ENCODE measurements at places on chromosomes 7 and 10.

DNA sequence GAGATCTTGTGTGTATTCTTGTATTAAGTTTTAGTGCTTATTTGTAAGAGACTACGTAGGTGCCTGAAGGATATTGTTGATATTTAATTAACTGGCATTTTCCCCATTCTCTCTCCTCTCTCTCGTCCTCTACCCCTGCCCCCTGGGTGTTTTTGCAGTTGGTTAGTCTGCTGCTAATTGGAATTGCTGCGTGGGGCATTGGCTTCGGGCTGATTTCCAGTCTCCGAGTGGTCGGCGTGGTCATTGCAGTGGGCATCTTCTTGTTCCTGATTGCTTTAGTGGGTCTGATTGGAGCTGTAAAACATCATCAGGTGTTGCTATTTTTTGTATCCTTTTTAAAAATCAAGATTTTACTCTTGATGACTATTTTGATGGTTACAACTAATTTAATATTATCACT, 22.5 kb downstream of the TSPAN13 start:
- DNase-seq, result no peak

GRCh38 chr7:115226410-115226809, 304.5 kb downstream of the MDFIC start:
- DNase-seq, result no peak

DNA sequence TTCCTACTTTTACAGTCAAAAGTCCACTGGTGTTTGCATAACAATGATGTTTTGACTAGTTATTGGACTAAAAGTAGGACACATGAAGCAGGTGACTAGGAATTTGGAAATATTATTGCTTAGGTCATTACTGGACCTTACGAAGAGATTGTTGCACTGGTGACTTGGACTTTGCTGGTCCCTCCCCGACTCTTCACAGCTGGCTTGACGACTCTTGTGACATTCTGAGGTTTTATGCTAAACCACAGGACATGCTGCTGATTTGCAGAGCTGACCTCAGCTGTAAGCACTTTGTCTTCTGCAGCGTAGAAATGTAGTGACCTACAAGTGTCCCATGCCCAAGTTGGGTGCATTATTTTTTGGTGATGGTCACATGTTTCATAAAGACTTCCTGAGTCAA, 21.9 kb downstream of the PCBD1 start:
- DNase-seq, result no peak

DNA sequence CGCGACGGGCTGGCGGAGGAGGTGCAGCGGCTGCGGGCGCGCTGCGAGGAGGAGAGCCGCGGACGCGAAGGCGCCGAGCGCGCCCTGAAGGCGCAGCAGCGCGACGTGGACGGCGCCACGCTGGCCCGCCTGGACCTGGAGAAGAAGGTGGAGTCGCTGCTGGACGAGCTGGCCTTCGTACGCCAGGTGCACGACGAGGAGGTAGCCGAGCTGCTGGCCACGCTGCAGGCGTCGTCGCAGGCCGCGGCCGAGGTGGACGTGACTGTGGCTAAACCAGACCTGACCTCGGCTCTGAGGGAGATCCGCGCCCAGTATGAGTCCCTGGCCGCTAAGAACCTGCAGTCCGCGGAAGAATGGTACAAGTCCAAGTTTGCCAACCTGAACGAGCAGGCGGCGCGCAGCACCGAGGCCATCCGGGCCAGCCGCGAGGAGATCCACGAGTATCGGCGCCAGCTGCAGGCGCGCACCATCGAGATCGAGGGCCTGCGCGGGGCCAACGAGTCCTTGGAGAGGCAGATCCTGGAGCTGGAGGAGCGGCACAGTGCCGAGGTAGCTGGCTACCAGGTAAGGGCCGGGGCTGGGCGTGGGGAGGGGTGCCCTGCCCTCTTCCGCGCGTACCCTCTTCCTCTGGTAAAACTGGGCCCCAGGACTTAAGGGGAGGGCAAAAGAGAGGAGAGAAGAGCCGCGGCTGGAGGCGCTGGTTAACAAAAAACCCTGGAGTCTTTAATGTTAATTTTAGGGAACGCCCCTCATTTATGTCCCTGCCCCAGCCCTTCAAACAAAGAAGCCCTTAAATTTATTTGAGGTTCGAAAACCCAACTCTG, 987 bp downstream of the INA start:
- DNase-seq, result no peak

- DNase-seq, result no peak
Observed at GRCh38 chr10:65273115-65273514, 1652.7 kb upstream of the LRRTM3 start.

- no peak for DNase-seq
Observed at GRCh38 chr7:3537210-3537875, 236.3 kb downstream of the SDK1 start.

GRCh38 chr10:75828413-75828812, 397.0 kb downstream of the LRMDA start:
- DNase-seq, result no peak

- DNase-seq, result no peak
Observed at GRCh38 chr7:152335900-152336571, 99.8 kb downstream of the KMT2C start.

DNA sequence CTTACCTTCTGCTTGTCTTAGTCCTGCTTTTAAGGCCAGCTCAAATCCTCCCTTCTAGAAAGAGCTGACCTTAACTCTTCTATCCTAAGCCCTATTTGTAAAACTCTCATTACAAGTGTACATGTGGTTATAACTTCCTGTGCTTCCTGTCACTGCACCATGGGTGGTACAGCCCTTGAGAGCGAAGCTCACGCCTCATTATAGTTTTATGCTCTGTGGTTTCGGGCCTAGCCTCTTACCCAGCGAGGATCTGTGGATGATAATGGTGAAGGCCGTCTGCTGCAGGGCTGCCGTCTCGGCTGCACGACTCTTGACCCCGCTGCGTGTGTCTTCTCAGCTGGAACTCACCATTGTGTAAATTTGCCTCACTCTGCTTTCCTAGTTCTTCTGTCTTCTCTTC, 74.6 kb downstream of the CUL1 start:
- DNase-seq, result no peak

DNA sequence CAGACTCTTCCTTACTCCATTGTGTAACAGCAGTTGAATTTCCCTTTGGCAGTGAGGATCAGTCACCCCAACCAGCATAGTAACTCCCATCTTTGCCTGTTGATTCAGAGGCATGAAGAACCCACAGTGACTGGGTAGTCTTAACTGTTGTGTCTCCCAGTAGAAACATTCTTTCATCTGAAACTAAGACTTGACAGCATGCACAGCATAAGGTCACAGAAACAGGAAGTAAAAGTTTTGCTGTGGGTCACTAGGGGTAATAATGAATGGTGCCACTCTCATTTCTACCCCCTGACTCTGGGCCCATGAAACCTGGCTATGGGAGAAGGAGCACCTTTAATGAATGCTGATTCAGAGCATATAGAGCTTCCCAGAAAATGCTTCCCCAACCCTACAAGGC, 8.3 kb upstream of the FRMPD2 start:
- DNase-seq, result no peak
